AG20443 (cell line): ENCODE measurements at places on chromosomes 2 and 18.

GRCh38 chr2:28956415-28956826, 24.7 kb upstream of the TOGARAM2 start:
- peak; percentile 80 for DNase-seq

GRCh38 chr18:56035546-56035945, 447.6 kb upstream of the TCF4 start:
- no peak for DNase-seq

DNA sequence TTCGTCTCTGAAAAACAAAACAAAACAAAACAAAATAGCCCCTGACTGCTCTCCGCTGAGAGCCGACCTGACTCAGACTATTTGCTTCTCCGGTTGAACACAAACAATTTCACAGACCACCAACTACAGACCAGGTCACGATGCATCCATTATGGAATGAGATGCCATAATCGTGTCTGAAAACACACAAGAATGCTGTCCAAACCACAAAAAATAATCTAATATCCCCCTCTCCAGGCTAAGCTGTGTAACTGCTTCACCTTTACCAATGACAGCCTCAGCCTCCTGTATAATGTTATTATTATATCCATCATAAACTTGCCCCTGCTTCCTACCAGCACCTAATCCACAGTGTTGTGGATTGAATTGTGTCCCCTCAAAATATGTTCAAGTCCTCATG, 114.7 kb downstream of the DNAH6 start:
- peak; percentile 65 for DNase-seq

DNA sequence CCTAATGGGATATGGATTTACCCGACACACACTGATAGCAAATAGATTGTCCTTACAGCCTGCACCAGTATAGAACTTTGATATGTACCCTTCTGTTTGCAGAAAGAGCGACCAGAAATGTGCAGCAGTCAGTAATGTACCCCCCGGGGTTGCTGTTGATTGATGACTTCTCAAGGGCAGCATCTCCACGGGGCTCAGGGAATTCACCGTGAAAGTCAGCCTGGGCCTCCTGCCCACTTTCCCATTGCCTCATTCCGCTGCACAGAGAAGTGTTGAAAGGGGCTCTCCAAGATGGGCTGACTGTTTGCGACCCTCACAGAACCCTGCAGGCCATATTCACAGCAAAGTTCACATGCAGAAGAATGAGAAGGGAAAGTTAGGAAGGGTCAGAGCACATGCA, 241.3 kb downstream of the PRKCE start:
- peak; percentile 27 for DNase-seq

GRCh38 chr2:66585587-66585986, 150.7 kb downstream of the MEIS1 start:
- no peak for DNase-seq

- no peak for DNase-seq
Observed at GRCh38 chr2:216317831-216318520, 54.3 kb downstream of the MARCHF4 start.

DNA sequence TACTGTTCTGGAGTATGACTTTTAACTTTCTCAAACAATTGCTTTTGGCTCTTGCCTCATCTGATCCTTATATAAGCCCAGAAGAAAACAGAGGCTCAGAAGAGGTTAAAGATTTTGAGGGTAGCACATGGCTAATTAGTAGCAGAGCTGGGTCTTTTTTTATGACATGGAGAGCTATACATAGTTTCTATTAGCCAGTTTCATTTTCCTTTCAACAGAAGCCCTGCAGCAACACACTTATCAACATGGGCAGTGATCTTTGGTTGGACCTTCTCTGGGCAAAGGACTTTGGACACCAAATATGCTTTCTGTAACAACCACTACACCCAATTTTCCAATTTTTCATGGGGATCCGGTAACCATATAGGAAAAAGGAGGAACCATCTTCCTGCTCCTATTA, 64.9 kb downstream of the NCKAP5 start:
- no peak for DNase-seq

DNA sequence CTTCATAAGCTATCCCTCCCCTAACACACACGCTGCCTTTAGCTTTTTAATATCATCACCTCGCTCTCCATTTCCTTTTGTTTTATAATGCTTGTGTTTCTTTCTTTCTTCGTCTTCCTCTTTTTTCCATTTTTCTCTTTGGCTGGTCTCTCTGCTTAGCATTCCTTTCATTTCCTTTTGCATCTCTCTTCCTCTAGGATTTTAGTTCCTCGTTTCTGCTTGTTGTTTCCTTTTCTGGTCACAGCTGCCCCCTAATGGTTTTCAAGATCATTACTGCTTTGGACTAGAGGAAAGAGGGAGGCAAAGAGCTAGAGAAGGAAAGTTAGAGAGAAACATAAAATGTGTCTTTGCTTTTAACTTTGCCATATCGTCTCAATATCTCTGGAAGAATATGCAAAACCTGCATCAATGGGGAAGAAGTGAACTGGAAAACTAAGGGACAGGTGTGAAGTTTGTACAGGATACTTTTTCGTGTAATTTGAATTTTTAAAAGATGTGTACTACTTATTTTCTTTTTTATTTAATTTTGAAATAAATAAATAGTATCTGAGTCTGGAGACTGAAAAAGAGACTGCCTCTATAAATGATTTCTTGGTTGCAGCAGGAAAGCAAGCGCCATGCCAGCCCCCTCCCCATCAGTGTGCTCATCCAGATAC, 6.3 kb upstream of the NRP2 start:
- DNase-seq = peak; percentile 68
